Activated CD4-positive, alpha-beta memory T cell treated with anti-CD3 and anti-CD28 coated beads for 36 hours (primary cell): ENCODE measurements at places on chromosomes 4 and X.
A peak's percentile ranks its signal among the peaks of the same experiment; 100 is the strongest.

DNA sequence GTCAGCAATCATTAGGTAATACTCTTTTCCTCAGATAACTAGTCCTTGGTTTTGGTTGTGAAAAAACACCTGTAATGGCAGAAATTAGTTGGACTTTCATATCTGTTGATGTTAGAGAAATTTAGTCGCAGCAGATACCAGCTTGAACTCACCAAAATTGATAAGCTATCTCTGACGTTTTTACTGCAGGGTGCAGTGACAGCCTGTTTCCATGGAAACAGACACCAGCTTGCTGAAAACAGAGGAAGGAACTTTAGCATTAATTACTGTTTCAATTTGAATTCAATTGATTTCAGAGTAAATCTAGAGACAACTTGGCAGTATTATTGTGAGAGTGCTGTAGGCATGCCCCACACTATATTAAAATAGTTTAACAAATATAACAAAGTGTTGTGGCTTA lies 246.5 kb downstream of the PPP1R2C start:
- no peak for DNase-seq

- peak; percentile 93 for DNase-seq
Observed at GRCh38 chrX:1468250-1468772, 15.6 kb upstream of the ASMTL start.

DNA sequence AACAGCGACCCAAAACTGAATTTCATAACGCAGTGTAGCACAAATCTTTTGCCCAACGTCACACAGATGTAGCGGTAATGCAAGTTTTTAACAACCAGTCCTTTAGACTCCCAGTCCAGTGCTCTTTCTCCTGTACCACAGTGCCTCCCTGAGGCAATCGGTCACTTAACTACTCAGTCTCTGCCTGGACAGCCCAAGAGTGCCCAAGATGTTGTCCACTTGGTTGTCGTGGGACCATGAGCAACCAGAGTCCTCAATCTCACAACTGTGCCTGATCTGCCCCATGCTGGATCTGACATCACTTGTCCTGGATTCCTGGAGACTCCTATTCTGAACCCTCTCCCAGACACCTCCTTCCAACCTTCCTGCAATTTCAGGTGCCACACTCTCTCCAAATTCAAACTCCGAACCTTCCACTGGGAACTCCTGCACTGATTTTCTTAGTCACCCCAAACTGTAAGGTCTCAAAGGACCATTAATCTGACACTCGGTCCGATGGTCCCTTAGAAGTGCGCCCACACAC lies 702 bp downstream of the MMGT1 start:
- DNase-seq: no peak

DNA sequence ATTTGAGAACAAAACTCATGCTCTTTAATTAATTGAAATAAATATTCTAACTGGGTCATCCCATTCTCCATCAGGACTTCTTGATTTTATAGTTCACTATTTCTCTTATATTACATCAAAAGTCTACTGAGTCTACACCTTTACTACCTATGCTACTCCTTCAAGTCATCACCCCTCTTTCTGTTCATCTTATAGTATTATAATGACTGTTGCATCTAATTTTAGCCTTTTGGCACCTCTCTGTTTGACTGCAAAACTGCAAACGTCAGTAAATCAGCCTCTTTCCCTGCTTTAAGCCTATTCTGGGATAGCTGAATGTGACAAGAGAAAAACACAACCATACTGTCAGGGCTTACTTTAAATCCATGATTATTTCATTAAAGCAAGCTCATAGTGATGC lies 639.1 kb downstream of the GABRG1 start:
- no peak for DNase-seq

GRCh38 chr4:101464596-101464995 lies 117.3 kb upstream of the PPP3CA start:
- DNase-seq: no peak

DNA sequence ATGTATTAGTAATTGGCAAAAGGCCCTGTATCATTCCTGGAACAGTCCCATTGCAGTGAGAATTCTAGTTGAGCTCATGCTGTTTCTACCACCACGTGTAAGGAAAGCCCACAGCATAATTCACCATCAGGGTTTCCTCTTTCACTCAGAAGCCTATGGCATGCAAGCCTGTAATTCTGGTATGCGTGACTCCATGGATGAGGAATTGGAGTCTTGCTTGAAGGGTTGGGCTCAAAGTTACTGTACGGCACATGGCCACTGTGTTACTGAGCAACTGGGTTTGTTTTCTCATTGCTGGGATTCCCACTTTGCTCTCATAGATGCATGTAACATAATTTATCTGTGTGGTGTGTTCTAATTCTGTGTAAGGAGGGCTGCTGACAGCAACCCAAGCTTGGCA lies 132.3 kb upstream of the NR3C2 start:
- no peak for DNase-seq

- no peak for DNase-seq
Observed at GRCh38 chr4:142840516-142841123, 5.5 kb downstream of the INPP4B start.

DNA sequence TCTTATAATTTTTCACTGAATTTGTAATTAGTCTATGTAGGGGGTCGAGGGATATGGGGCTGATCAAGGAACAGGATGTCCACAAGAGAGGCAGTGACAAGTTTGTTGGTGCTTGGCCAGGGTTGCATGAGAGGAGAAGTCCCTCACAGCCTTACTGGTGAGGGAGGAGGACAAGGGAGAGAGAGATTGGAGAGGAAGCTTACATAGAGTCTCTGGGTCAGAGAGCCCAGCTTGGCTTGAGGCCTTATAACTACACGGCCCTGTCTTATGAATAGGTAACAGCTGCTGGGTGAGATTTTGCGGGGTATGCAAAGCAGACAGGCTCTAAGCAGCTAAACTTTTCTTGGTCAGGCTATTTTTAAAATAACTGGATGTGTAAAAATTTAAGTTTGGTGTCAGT lies 37.9 kb upstream of the OTUD4 start:
- no peak for DNase-seq

DNA sequence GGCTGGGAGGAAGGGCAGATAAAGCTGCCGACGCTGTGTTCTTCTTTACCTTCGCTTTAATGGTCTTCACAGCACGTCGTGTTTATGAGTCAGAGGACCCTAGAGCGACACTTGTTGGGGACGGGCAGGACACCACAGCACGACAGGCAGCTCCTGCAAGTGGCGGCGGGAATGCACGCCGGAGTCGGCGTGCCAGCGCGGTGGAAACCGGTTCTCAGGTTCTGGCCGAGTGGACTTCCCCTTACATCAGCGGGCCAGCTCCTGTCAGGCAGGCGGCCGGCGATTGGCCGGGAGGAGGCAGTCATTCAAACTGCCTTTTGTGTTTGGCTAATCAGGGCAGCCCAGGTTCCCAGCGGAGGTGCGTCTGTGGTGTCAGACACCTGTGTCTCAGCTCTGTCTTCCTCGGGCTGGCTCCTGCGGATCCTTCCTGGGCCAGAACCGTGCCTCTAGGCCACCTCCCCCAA lies 150.9 kb downstream of the SHROOM3 start:
- DNase-seq: peak; percentile 31

DNA sequence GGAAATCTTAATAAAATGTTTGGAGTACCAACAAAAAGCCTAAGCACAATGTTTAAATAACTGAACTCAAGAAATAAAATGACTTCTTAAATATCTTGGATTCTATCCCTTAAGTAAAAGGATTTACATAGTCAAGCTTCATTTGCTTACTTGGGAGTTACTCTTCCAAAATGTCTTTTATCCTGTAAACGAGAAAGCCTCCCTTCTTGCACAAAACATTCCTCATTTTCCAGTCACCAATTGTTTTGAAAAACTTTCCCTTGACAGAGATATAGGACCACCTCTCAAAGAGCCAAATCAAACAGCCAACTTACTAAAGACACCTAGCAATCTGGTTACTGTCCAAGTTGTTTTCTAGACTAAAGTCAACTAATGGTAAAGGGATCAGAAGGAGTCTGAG lies 18.6 kb downstream of the PDGFC start:
- DNase-seq: no peak
